ENCODE measurements at places on chromosomes 2 and 18.

- DNase-seq, result no peak
These were observed 15.3 kb downstream of the NMUR1 start for GRCh38 chr2:231514951-231515297.

DNA sequence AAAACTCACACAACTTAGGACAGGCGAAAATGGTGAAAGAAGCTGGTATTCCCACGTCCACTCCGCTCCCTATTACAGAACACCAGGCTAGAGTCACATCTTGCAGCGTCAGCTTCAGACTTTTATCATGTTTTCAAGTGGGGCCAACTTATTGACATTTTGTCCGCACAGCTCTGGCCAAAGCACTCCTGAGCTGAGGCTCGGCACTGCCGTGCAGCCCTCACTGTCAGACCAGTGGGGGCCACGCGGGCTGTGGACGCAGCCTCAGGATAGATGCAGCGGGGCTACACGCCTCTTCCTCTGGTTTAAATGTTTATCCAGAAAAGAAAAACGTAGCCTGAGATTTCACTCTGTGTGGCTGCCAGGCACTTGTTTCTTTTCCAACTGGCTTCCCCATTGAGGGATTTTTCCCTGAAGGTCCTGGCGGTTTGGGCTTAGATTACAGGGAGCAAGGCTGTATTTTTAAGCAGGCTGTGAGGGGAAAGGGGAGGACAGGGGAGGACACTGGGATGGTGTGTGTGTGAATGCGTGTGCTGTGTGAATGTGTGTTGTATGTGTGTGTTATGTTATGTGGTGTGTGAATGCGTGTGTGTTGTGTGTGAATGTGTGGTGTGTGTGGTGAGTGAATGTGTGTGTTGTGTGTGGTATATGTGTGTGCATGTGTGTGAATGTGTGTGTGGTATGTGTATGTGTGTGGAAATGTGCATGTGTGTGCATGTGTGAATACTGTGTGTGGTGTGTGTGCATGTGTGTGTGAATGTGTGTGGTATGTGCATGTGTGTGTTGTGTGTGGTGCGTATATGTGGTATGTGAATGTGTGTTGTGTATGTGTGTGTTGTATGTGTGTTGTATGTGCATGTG lies 267.6 kb downstream of the DCDC2C start:
- DNase-seq, result no peak

GRCh38 chr2:4404363-4404762 lies 701.0 kb downstream of the DCDC2C start:
- DNase-seq, result no peak

- no peak for DNase-seq
These were observed 7.6 kb upstream of the PLB1 start for GRCh38 chr2:28488083-28488830.

DNA sequence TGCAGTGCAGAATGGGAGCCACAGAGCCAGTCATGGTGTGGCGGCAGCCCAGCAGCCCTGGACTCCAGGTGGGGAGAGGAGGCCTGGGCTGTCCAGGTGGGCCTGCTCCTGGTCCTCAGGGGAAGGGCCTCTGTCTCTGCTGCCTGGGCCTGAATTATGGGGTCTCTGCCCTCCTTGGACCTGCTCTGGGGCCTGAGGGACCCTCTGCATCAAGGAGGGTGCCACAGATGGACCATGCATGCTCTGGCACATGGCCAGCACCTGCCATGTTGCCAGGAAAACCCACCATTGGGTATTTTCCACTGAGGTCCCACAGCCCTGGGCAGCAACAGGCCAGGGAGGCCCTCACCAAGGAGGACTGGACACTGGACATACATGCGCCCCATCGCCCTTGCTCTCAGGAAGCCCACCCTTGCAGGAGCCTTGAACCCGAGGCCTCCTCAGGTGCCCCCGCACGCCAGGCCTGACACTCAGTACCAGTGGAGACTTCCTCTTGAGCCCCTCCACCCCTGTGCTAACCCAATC lies 107.1 kb downstream of the NDUFA10 start:
- DNase-seq, result no peak

DNA sequence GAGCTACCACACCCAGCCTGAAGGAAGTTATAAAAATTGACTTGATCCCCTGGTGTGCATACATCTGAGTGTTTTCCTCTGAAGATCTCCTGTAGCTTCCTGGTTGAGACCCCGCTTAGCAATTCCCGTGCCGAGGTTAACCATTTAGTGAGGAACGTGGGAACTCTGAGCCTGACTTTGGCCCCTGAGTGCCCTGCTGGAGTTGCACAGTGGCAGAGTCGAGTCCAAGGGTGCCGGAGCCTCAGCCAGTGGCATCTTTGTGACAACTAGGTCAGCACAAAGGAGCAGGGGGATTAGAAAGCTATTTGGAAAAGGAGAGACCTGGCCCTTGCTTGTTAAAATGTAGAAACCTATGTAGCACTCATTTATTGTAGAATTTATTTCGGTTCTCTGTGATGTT lies 561.2 kb upstream of the SALL3 start:
- no peak for DNase-seq

GRCh38 chr18:644395-645004 lies 13.0 kb upstream of the TYMS start:
- DNase-seq, result no peak

DNA sequence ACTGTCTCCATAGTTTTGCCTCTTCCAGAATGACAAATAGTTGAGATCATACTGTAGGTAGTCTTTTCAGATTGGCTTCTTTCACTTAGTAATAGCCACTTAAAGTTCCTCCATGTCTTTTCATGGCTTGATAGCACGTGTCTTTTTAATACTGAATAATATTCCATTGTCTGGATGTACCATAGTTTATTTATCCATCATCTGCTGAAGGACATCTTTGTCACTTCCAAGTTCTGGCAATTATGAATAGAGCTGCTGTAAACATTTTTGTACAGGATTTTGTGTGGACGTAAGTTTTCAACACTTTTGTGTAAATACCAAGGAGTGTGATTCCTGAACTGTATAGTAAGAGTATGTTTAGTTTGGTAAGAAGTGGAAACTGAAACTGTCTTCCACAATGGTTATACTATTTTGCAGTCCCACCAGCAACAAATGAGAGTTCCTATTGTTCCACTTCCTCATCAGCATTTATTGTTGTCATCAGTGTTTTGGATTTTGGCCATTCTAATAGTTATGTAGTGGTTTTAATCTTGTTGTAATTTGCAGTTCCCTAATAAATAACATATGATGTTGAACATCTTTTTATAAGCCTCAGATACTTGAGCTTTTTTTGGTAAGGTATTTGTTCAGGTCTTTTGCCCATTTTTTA lies 18.9 kb downstream of the LTBP1 start:
- DNase-seq, result no peak

- DNase-seq, result no peak
These were observed 145.5 kb downstream of the CYP26B1 start for GRCh38 chr2:72001937-72002690.

DNA sequence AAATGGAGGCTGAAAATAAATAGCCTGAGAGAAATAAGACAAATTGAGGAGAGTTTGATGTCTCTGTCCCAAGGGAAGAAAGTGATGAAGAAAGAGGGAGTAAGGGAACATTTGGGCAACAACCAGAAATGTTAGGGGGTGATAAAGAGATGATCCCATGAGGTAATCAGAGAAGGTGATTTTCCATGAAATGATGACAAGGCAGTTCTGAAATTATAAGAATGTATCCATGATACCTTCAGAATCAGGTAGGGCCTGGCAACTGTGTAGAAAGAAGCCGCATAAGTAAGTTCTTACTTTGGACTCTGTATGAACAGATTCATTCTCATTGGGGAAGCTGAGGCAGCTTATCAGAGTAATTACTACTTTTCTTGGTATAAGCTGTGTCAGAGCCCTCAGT lies 106.1 kb downstream of the THSD7B start:
- no peak for DNase-seq

GRCh38 chr2:63520793-63521192 lies 67.5 kb downstream of the WDPCP start:
- DNase-seq, result no peak

DNA sequence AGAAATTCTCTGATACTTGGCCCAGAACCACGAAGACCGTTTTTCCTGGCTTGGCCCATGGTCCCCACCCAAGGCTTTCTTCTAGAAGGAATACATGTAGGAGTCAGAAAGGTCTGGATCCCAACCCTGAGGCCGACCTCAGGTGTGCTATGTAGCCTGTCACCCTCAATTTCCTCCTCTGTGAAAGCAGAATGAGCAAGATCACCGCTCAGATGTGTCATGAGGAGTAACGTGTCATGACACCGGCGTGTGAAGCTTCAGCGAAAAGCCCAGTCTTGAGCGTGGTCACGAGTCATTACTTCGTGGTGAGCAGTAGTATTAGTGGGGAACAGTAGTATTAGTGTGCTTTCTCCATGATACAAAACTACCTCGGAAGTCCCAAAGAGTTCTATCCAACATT lies 103.4 kb downstream of the ALPK2 start:
- DNase-seq, result no peak

- DNase-seq, result no peak
These were observed 86.7 kb downstream of the NYAP2 start for GRCh38 chr2:225486236-225486635.

- DNase-seq, result no peak
These were observed 27.3 kb upstream of the C2orf66 start for GRCh38 chr2:196836440-196836839.

DNA sequence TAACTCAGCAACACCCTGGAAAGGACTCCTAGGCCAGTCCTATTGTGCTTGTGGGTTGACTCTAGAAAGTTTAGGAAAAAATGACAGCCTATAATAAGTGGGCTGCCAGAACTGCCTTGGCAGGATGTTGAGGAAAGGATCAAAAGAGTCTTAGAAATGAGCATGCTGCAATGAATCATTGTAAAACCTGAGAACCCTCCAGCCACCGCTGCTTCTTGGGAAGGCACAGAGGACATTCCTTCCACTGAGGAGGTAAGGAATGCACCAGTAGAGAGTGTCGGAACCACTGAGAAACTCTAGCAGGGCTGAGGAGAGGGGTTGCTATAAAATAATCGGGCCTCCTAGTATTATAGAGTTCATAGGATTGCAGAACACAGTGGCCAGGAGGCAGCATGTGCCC lies 146.7 kb upstream of the SMIM21 start:
- DNase-seq, result no peak

DNA sequence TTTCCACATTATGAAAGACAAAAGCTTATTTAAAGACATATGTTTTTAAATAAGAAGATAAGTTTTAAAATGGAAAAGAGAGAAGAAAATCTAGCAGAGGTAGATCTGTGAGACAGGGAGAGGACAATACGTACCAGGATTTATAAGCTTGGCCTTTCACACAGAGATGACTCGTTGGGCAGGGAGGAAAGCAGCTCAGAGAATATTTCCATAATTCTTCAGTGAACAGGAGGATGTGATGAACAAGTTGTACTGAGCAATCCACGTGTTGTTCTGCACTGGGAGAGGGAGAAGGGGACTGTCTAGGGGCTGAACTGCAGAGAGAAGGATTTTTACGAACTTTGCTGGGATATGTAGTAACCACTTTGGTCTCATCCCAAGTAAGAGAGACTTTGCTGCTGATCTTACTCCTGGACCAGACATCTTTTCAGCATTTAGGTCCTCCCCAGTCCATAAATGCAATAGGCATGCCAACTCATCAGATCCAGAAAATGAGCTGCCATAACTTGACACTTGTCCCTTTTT lies 162.5 kb upstream of the SETBP1 start:
- DNase-seq, result no peak

GRCh38 chr2:101387151-101387834 lies at the start of gene CREG2:
CREG2 (minus strand) TSS chr2:101387503; CDS start chr2:101387457, 46 bp downstream.
- DNase-seq, result peak; percentile 36

GRCh38 chr18:5456577-5457461 lies 87.0 kb downstream of the EPB41L3 start:
- DNase-seq, result no peak

- no peak for DNase-seq
These were observed 214.6 kb downstream of the TRIB2 start for GRCh38 chr2:12931186-12931844.

- DNase-seq, result no peak
These were observed 89.2 kb upstream of the CTDP1 start for GRCh38 chr18:79590191-79591031.

GRCh38 chr2:241989074-241989473 lies 119.5 kb downstream of the RTP5 start:
- no peak for DNase-seq

- DNase-seq, result no peak
These were observed 405.8 kb upstream of the FAM98A start for GRCh38 chr2:34004936-34005335.

GRCh38 chr2:168346725-168347477 lies 99.5 kb upstream of the STK39 start:
- DNase-seq, result peak; percentile 4

DNA sequence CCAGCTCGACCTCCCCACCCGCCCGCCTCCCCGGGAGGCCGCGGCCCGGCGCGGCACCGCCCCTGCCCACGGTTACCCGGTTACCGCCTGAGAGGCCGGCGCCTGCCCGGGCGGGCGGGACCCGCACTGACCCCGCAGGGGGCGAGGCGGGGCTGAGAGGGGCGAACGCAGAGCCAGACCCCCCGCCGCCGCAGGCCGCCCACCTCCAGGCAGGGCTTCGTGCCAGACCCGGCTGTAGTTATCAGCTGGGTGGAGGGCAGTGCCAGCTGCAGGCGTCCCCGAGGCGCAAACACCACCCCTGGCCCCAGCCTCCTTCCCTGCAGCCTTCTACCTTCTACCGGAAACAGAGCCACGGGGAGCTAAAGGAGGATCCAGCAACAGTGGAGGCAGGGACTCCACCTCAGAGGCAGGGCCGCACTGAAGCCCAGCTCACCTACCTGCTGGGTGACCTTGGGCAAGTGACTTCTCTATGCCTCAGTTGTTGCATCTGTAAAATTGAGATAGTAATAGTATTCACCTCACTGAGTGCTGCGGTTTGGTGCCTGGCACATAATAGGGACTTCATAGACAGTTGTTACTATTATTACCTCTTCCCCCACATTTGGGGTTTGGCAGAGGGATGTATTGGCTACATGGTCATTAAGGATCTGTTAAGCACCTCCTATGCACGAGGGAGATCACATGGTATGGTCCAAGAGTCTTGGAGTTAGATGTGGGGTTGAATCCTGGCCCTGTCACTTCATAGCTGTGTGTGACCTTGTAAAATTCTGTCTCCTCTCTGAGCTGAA lies 231.6 kb upstream of the SMAD2 start:
- DNase-seq, result no peak

DNA sequence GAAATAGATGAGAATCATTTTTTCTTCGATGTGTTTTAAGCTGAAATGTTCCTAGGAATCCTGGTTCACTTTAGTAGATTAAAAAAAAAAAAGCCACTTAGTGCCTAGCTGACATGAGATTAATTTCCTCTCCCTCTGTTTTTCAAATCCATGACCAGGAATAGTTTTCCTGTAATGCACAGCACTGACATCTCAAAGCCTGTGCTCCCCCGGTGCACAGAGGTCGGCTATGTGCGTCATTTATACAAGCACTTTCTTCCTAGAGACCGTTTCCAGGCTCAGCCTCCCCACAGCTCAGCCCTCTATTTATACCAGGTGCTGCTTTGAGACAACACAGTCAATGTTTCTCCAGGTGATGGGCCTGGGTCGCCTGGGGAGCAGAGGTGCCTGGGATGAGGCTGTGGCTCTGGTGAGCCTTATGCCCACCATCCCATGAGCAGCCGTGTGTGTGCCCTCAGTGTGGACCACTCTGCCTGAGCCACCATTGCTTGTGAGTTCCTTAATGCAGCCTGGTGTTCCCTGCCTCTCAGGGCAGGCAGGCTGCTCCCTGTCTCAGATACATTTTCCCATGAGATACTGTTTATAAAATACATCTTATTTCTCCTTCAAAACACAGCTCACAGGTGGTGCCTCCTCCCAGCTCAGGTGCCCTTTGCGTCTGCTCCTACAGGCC lies 515.7 kb upstream of the HS6ST1 start:
- no peak for DNase-seq
